ENCODE measurements at places on chromosomes 2 and 18.

DNA sequence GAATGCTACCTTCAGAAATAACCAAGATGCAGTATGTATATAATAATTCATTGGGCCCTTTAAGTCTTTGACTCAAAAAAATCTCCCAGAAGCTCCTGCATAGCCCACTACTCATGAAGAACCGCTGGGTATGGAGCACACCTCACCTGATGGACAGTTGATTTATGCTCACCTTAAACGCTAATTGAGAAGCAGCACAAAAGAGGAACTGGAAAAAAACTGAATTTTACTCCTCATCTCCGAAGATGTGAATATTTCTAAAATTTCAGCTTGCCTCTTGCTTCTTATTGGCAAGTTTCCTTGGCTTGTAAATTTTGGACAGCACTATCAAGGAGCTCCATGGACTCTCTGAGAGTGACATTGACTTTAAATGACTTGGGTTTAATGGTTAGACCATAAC lies 5.5 kb downstream of the CYP1B1 start:
- DNase-seq, result no peak

- peak; percentile 88 for DNase-seq
Observed at GRCh38 chr18:25350489-25351251, 1.3 kb downstream of the ZNF521 start.

GRCh38 chr2:120269076-120269744 lies 16.6 kb downstream of the RALB start:
- peak; percentile 41 for DNase-seq

DNA sequence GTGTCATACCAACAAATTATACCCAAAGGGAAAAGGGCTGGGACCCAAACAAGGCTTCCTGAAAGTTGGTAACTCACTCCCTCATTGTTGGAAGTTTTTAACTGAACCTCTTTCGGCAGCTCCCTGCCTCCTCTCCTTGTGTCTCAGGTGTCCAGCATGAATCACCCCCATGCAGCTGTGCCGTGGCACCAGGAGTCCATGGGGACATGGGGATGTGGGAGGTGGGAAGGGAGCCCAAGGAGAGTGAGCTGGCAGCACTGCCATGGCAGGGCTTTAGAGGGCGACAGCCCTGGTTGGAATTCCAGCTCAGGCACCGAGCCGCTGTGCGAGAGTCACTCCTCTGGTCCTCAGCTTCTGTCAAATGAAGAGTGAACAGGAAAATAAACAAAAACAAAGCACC lies 12.5 kb upstream of the GYPC start:
- no peak for DNase-seq

DNA sequence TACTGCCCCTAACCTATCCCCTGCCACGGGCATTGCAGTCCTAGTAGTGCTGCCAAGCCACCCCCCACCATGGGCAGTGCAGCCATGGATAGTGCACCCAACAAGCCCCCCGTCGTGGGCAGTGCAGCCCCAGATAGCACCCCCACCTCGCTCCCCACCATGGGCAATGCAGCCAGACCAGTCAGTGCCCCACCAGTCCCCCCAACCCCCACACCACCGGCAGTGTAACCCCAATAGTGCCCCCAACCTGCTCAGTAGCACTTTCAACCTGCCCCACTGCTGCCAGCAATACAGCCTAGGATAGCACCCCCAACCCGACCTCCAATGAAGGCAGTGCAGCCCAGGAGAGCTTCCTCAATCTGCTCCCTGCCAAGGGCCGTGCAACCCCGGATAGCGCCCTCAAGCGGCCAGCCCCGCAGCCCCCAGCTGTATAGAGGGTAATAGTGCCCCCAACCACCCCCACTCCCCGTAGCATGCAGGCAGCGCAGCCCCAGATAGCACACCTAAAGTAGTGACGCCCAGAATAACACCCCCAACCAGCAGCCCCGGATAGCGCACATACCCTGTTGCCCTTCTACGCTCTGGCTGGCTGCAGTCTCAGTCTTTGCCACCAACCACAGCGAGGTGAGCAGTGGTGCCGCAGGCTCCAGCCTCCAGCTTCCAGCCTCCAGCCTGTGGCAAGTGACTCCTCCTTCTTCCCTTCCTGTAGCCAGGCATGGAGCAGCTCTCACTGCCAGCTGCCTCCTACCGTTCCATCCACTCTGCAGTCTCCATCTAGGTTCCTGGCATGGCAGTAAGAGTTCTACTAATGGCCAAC lies 45.4 kb upstream of the ANKRD62 start:
- no peak for DNase-seq

GRCh38 chr2:30798536-30798991 lies 8.7 kb downstream of the CAPN13 start:
- peak; percentile 26 for DNase-seq

DNA sequence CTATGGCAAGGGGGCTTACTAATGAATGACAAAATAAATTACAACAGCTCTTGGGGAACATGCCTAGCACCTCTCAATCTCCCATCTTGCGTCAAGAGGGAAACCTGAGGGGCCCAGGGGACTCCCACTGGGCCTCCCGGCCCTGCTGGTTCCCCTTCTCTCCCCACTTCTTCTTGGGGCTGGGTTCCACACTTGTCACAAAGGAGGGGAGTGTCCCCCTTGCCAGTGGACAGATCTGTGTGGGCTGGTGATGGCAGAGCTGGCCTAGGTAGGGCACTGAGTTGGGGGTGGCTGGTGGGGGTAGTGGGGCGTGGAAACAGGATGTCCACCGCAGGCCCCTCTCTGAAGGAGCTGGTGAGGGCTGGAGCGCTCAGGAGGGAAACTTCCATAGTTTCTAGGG lies 184.0 kb upstream of the HAAO start:
- no peak for DNase-seq

All from hematopoietic multipotent progenitor cell treated with erythropoietin and hydrocortisone succinate and interleukin-3 and kit ligand, for 4 days (in vitro differentiated cells).